Left kidney (tissue), 8 donors: ENCODE measurements at places on chromosomes 4 and X. TPM values are rescaled to one million over a fixed set of nuclear protein-coding genes. Genes with fewer than 3 reads are reported as not detected.

STBD1 gene
- polyA plus RNA-seq: 1.3 TPM

CYBB gene
- 12.6 TPM for polyA plus RNA-seq

PSAPL1 gene
- not detected for polyA plus RNA-seq

CXCL3 gene
- polyA plus RNA-seq: 0.15 TPM

GATB gene
- polyA plus RNA-seq: 35.6 TPM

CLGN gene
- polyA plus RNA-seq: 4.3 TPM
